ENCODE measurements at places on chromosomes 4 and X.

DNA sequence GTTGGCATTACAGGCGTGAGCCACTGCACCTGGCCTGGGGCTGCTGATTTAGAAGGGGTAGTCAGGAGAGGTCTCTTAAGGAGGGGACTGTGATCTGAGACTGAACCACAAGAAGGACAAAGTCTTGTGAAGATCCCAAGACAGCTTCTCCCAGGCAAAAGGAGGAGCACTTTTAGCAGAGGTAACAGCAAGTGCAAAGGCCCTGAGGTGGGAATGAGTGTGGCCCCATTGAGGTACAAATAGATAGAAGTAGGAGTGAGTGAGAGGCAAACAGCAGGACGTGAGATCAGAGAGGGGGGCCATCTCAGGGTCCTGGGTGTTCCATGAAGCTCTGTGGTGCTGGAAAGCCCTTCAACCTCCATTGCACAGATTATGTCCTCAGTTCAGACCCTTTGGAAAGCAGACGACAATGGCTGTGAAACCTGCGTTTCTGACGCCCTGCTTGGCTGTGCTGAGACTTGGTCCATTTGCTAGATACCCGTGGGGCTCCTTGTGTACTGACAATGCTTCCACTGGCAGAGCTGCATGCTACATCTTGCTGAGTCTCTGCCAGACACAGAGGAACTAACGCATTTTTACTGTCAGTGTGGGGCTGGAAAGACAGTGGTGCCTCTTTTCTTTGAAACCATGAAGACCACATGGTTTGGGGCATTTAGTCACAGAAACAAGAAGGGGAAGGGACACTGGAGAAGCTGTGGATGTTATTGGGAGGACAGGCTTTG is 1.3 kb upstream of the CCKAR start:
- DNase-seq: no peak

GRCh38 chr4:99144070-99144469 is at the start of gene ADH4:
ADH4 (minus strand) TSS chr4:99144297; CDS start chr4:99144222, 75 bp downstream.
- no peak for DNase-seq

- DNase-seq: no peak
Observed at GRCh38 chr4:1015179-1015578, 3.8 kb downstream of the FGFRL1 start.

- no peak for DNase-seq
Observed at GRCh38 chrX:32599156-32599555, 612.2 kb downstream of the DMD start.

- no peak for DNase-seq
Observed at GRCh38 chr4:134202166-134202956, 772 bp upstream of the PABPC4L start.

GRCh38 chr4:121233982-121234381 is 69.9 kb upstream of the TNIP3 start:
- DNase-seq: no peak

- DNase-seq: no peak
Observed at GRCh38 chr4:124635331-124635730, 77.2 kb downstream of the ANKRD50 start.

- no peak for DNase-seq
Observed at GRCh38 chr4:132614682-132615081, 534.4 kb upstream of the PCDH10 start.

DNA sequence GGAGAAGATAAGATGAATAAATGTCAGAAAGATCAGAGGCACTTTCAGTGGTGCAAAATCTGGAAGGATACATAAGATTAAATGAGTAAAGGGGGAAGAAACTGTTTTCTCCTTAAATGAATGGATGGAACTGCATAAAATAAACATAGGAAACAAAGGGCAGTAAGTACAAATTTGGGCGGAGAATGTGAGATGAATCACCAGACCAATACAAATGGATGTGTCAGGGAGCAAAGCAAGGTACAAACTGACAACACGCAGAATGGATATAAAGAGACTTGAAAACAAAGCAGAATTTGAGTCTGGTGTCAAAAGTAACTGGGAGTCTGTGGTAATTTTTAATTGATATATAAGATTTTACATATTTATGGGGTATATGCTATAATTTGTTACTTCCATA is 175.3 kb upstream of the PCDH18 start:
- no peak for DNase-seq

DNA sequence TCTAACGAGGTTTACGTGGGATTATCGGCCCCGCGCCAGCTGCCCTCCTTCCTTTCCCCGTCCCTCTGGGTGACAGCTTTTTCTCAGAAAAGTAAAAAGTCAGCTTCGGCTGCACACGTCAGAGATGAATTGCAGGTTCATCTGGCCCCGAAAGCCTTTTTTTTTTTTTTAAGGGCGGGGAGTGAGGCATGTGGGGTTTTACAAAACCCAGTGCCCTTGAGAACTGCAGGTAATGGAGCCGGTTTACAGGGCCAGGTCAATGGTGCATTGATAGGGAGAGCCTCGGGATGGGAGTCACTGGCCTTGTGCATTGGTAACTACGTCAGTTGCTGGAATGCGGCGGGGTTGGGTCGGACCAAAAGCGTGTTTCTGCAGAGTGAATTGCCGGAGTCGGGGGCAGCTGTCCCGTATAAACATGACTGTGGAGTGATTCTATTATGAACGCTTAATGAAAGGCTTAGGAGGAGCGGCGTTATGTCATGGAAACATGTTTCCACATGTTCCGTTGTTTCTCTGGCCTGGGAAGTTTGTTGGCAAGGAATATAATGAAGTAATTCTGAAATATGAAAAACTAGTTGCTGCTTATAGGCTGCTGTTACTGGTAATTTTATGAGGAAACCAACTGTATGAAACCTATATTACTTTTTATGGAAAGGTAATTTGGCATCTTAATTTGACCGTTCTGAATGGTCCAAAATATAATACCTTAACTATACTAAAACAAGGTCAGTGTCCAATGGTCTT is 1.1 kb downstream of the HSPA4L start:
- peak; percentile 5 for DNase-seq

DNA sequence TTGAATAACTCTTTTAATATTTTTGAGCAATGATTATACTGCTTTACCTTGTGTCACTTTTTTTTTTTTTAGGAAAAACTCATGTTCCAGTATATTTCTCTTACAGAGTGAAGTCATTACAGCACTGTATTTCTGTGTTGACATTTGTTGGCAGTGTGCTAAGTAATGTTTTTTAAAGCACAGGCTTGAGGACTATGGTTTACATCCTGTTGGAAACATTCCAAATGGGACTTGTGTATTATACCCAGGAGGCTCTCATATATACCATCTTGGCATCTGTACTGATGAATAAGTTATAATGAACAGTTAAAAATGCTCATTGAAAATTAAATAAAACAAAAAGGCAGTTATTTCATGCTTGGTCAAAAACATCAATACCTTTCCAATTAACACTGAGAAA is 33.8 kb downstream of the CEP44 start:
- no peak for DNase-seq

DNA sequence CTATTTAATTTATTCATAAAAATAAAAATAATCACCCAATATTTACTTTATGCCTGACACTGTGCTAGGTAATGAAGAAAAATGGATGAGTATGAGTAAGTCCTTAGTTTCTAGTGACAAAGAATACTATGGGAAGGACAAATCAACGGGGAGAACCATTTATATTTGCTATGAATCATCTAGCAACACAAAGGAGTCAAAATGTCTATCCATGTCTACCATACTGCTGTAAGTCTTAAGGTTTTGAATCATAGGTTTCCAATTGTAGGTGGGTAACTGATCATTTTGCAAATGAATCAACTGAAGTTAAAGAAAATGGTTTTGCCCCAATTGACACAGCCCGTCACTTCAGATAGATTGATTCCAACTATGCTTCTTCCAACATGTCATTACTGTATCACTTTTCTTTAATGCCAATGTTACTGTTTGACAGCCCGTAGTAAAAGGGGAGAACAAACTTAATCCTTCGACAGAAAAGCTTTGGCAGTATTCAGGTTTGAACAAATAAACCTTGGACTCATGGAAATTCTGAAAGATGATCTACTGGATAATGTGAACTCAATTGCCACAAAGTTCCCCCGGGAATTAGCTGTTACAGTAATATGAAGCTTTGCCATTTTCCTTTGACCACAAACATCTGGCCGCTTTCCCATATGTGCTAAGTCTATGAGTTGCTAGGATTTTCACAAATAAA is 3.2 kb downstream of the TDO2 start:
- no peak for DNase-seq

DNA sequence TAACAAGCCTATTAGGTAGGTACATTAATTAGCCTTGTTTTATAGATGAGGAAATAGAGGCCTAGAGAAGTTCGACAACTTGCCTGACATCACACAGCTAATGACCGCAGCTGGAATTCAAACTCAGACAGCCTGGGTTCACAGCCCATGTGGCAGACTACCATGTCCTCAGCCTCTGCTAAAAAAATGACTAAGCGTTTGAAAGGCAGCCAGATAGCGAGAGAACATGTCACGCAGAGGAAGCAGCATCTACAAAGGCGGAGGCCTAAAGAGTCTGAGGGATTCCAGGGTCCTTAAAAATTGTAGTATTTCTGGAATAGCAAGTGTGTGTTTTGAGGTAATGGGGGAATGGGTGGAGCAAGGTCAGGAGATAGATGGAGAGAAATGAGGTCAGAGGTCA is 33.2 kb upstream of the BMP15 start:
- DNase-seq: no peak

GRCh38 chr4:26958925-26959653 is 98.4 kb downstream of the STIM2 start:
- no peak for DNase-seq

- no peak for DNase-seq
Observed at GRCh38 chr4:3860061-3860912, 94.1 kb downstream of the ADRA2C start.

- DNase-seq: no peak
Observed at GRCh38 chr4:70706516-70706915, 15.2 kb upstream of the RUFY3 start.

DNA sequence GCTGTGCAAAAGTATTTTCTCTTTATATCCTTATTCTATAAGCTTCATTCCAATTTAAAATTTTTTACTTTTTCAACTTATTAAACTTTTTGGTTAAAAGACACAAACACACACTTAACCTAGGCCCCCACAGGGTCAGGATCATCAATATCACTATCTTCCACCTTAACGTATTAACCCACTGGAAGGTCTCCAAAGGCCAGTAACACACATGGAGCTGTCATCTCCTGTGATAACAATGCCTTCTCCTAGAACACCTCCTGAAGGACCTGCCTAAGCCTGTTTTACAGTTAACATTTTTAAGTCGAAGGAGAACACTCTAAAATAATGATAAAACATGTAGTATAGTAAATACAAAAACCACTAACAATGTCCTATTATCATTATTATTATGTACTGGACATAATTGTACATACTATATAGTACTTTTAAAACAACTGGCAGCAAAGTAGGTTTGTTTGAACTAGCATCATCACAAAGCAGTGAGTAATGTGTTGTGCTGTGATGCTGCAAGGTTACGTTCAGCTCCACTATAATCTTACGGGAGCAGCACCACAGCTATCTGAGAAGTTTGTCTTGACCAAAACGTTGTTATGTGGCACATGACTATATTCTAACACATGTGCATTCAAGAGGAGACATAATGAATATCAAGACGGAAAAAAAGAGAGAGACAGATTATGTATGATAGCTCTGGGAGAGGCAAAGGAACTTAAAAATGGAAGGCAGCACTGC is 33.7 kb downstream of the DHX15 start:
- DNase-seq: no peak

DNA sequence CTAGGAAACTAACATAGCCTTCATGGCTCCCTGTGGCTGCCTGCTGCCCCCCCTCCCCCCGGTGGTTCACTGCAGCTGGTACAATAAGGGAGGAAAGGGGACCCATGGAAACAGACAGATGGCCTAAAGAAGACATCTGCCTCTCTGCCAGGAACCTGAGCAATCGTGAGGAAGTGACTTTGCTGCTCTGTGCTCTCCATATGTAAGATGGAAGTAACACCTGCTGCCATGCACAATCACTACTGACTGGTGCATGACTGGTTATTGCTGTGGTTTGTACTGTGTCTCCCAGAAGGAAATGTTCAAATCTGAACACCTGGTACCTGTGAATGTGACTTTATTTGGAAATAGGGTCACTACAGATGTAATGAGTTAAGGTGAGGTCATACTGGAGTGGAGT is 43.6 kb downstream of the CD99L2 start:
- no peak for DNase-seq

GRCh38 chr4:147587041-147587440 is 30.2 kb upstream of the TMEM184C start:
- no peak for DNase-seq

DNA sequence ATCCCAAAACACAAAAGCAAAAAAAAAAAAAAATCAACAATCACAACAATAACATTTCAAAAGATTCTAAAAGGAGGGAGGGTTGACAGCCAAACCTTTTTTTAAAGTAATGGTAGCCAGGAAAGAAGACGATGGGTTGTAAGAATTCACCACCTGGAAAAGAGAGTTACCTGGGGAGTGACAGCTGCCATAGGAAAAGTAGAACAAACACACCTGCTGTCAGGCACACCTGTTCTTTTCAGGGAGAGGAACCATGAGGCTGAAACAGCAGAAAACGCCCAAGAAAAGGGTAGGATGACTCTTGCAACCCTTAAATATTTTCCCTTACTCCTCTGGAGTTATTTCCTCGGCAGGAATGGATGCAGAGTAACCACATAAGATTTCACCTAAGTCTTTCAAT is 388.4 kb upstream of the TEX13C start:
- no peak for DNase-seq

DNA sequence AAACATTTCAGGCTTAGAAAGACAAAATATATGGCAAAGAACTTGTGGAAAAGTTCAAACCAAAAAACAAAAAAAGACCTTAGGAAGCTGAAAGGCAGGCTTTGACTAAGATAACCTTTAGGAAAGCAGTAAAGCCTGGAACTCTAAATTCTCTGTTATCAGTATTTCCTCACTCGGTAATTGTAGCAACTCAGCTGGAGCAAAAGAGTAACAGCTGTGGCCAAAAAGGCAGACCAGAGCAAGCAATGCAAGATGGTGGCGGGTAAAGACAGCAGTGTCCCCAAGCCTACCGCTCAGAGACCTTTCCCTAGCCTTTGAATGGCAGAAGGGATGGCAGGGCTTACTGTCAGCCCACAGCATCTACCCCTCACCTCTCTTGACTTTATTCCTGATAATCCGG is 63.1 kb upstream of the KLHL13 start:
- DNase-seq: no peak

DNA sequence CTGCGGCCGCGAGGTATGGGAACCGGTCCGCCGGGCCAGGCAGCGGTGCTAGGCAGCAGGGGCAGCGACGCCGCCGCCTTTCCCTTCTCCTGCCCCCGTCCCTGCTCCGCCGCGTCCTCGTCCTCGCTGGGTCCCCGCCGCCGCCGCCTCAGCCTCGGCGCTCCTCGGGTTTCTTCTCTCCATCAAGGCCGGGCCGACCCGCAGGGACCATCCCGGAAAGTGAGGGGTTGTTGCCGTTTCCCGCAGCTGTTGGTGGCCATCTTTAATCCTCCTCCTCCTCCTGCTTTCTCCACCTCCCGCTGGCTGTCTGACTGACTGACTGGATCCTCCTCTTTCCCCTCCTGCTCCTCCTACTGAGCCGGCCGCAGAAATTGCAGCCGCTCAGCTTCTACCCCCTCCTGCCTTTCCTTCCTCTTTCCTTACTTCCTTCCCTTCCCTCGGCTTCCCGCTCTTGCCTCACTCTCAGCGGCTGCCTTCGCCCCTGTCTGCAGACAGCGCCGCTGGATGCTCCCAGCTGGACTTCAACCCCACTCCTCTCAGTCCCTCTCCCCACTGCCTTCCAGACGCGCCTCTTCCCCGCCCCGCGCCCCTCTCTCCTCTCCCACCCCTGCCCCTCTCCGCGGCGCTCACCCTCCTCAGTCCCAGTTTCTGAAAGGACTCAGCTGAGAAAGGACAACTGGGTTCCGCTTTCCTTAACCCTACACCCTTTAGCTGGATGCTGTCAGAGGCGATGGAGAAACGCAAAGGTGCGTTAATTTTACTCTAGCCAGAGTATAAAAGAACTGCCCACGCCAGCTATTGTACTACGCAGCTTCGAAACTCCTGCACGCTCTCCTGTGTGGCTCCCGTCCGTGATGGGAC is at the start of gene WDFY3:
TSS of gene WDFY3 (minus strand) at position 309 of the 861 bp plus-strand sequence. CDS start 106,099 bp downstream, outside the sequence.
- DNase-seq: no peak
